ENCODE measurements at places on chromosomes 6 and 20. TPM values are rescaled to one million over a fixed set of nuclear protein-coding genes. Genes with fewer than 3 reads are reported as not detected.

DNA sequence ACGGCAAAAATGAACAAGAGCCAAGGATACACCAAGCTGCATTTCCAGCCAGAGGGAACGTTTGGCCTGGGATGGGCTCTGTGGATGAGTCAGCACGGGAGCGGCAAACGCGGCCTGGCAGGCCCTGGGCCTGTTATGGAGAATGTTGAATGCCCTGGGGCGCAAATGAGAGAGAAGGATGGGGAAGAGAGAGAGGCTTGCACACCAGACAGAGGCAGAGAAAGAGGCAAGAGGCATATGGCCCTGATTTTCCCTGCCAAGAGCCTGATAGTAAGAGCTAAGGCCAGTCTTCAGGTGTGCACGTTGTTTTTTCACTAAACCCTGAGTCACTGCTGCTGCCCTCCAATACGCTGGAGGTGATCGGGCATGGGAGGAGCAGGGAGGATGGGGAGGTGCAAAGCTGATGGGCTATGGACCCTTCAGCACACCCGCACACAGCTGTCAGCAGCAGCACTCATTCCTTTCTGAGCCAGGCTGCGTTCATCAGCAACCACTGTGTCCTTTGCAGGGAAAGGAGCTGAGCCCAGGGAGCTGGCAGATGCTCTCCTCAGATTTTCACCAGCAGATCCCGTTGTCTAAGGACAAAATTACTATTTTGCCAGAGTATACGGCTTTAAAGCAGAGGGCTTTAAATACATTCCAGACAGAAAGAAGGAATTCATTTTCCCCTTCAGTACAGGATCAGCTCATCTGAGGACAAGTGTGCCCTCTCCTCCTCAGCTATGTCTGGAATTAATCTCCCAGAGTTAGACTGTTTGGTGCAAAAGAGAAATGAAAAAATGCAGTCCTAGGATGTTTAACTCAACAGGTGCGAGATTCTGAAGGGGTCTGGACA, 61.7 kb upstream of the SLC22A23 start:
- DNase-seq = no peak

ZNF322 gene
- total RNA-seq = 11.5 TPM

- DNase-seq = no peak
Observed at GRCh38 chr6:17971128-17972073, 16.0 kb downstream of the KIF13A start.

DNA sequence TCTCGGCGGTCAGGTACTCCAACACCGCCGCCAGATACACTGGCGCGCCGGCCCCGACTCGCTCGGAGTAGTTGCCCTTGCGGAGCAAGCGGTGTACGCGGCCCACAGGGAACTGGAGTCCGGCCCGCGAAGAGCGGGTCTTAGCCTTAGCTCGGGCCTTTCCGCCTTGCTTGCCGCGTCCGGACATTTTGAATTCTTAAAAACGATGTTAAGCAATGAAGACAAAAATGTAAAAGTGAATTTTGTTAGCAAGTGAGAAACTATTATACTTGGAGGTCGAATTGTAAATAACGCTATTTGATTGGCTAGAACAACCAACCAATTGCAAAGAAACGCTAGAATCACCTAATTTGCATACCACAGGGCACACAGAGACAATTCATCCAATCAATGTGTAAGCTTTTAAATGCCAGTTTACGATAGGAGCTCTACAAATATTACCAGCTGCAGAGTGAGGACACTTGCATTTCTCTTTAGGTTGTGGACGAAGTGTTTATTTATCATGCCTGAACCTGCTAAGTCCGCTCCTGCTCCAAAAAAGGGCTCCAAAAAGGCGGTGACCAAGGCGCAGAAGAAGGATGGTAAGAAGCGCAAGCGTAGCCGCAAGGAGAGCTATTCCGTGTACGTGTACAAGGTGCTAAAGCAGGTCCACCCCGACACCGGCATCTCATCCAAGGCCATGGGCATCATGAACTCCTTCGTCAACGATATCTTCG, 112.0 kb downstream of the HFE start:
- DNase-seq = no peak

- no peak for DNase-seq
Observed at GRCh38 chr6:80674669-80675068, 568.2 kb downstream of the BCKDHB start.
